Endothelial cell of umbilical vein (primary cell): ENCODE measurements at places on chromosomes 7 and 10. TPM values are rescaled to one million over a fixed set of nuclear protein-coding genes. Genes with fewer than 3 reads are reported as not detected.

DNA sequence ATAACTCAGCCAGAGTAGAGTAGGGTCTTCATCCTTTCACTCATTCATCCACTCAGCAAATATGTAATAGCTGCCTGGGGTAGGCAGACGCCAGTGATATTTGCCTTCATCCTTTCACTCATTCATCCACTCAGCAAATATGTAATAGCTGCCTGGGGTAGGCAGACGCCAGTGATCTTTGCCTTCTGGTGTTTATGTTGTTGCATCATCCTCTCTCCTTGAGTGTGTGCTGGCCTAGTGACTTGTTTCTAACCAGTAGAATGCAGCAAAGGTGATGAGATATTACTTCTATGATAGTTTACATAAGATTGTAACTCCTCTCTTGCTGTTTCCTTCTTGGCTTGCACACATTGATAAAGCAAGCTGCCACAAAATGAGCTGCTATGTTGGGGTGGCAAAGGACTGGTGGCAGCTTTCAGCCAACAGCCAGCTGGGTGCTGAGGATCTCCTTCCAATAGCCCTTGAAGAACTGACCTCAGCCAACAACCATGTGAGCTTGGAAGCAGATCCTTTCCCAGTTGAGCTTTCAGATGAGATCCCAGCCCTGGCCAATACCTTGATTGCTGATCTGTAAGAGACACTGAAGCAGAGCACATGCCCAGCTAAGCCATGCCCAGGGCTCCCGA is 23.2 kb upstream of the MTPN start:
- DNase-seq: no peak
- H3K4me1 ChIP-seq: no peaks in the 10 kb centered on the region
- H3K36me3 ChIP-seq: no peaks in the 10 kb centered on the region
- no peak overlapping the region for H3K4me3 ChIP-seq
- peaks cover 2% of the 10 kb centered on the region for H3K27me3 ChIP-seq
- H3K27ac ChIP-seq: no peak overlapping the region

DNA sequence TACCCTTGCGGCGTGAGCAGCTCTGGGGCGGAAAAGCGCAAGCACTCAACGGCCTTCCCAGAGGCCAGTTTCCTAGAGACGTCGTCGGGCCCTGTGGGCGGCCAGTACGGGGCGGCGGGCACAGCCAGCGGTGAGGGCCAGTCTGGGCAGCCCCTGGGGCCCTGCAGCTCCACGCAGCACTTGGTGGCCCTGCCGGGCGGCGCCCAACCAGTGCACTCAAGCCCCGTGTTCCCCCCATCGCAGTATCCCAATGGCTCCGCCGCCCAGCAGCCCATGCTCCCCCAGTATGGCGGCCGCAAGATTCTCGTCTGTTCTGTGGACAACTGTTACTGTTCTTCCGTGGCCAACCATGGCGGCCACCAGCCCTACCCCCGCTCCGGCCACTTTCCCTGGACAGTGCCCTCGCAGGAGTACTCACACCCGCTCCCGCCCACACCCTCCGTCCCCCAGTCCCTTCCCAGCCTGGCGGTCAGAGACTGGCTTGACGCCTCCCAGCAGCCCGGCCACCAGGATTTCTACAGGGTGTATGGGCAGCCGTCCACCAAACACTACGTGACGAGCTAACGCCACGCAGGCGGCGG is 12.6 kb downstream of the TRIM8 start:
- H3K4me1 ChIP-seq: peaks cover 18% of the 10 kb centered on the region
- H3K27me3 ChIP-seq: no peaks in the 10 kb centered on the region
- no peak overlapping the region for H3K4me3 ChIP-seq
- H3K36me3 ChIP-seq: peaks cover 34% of the 10 kb centered on the region

DNA sequence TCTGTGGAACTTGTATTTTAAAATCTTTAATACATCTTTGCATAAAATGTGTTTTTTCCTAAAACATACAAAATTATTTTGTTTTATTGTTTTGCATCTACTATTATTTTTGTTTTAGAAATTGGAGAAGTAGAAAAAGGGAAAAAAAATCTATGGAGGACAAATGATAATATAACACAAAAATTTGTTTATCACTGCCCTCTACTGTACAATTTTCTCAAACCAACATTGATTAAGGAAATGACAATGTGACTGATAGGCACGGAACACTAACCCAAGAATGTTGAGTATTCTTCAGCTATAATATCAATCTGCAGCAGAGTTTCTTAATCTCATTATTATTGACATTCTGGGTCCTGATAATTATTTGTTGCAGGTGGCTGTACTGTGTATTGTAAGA is 9.5 kb upstream of the ING3 start:
- H3K4me1 ChIP-seq: peaks cover 46% of the 10 kb centered on the region
- no peaks in the 10 kb centered on the region for H3K27me3 ChIP-seq
- no peak overlapping the region for H3K4me3 ChIP-seq
- no peaks in the 10 kb centered on the region for H3K36me3 ChIP-seq
- peak; percentile 75 for DNase-seq

DNA sequence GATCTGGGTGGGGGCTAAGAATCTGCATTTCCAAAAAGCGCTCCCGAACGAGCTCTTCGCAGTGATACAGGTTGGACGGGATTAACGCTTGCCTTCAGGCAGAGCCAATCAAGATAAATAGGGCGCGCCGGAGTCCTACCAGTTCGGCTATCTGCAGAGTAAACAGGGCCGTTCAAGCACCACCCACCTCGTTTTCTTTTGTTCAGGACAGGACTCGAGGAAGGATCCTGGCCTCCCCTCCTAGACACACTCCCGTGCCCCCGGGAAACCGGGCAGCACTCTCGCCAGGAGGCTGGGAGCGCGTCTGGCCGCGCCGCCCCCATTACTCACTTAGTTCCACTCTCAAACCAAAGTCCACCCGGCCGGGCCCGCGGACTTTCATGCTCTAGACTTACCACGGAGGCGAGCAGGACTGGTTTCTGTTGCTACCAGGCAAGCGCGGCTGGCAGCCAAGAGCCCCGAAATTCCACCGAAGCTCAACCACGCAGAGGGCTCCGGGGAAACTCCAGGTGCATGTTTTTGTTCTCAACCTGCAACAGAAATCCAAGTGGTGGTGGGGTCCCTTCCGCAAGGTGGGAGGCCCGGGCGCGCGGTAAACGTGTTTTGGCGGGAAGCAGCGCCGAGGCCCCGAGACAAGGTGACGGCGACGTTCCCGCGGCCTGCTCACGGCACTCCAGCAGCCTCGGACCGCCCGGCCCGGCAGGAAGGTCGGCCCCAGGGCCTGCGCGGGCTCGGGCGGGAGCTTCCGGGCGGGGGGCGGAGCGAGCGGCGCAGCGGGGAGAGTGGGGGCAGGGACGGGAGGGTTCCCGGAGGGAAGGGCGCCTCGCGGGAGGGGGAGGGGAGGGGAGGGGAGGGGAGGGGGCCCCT is 12.7 kb downstream of the HNRNPF start:
- peaks cover 11% of the 10 kb centered on the region for H3K36me3 ChIP-seq
- peak overlapping the region; percentile 79 for H3K27ac ChIP-seq
- peak; percentile 67 for DNase-seq
- H3K27me3 ChIP-seq: no peaks in the 10 kb centered on the region
- peak overlapping the region; percentile 79 for H3K4me3 ChIP-seq

DNA sequence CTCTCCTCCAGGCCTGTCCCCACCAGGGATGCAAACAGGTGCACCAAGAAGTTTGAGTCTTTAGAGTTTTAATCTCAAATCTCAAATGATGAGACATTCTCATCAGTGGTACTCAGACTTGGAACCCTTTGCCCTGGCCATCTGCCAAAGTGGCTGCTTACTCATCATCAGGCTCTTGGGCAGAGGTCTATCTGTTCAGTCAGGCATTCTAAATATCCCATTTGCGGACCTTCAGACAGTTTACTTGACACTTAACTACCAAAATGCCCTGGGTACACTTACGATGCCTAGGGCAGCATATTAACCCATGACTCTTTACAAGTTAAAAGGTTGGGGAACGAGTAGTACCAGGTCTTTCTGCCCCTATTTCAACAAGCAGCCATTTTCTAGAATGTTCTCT is 61.2 kb upstream of the YAE1 start:
- H3K27me3 ChIP-seq: no peaks in the 10 kb centered on the region
- H3K36me3 ChIP-seq: no peaks in the 10 kb centered on the region
- H3K4me3 ChIP-seq: no peak overlapping the region
- no peaks in the 10 kb centered on the region for H3K4me1 ChIP-seq

DNA sequence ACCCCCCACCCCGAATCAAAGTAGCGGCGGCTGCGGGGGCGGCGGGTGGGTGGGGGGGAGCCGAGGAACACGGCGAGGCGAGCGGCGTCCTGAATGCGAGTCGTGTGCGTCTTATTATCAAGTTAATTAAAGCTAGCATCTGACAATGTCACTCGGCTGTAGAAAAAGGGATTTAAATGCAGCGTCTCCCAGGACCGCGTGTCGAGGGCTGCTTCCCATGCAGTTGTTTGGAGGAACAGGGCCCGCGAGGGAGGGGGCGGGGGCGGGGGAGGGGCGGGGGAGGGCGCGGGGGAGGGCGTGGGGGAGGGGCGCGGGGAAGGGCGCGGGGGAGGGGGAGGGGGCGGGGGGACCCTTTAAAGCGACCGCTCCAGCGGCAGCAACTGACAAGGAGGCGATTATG is 2.7 kb upstream of the UNCX start:
- DNase-seq: no peak
- no peaks in the 10 kb centered on the region for H3K36me3 ChIP-seq
- H3K4me3 ChIP-seq: no peak overlapping the region
- no peaks in the 10 kb centered on the region for H3K4me1 ChIP-seq
- H3K27me3 ChIP-seq: peaks cover 69% of the 10 kb centered on the region

- H3K4me1 ChIP-seq: peaks cover 22% of the 10 kb centered on the region
- H3K27ac ChIP-seq: no peak overlapping the region
- H3K4me3 ChIP-seq: no peak overlapping the region
- H3K27me3 ChIP-seq: no peaks in the 10 kb centered on the region
Observed at GRCh38 chr7:47937065-47937687, 11.1 kb downstream of the PKD1L1 start.

DNA sequence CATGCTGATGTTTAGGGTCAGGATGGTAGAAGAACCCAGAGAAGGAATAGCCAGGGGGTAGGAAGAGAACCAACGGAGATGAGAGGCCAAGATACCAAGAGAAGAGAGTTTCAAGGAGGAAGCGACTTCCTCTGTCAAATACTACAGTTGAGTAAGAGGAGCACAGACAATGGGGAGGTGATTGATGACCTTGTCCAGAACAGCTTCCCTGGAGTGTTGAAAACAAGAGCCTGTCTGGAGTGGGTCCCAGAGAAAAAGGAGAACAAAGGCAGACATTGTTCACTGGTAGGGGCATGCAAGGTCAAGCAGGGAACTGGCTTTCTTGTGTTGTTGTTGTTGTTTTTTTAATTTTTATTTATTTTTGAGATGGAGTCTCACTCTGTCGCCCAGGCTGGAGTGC is 9.6 kb upstream of the TRIM56 start:
- no peaks in the 10 kb centered on the region for H3K4me1 ChIP-seq
- H3K27me3 ChIP-seq: peaks cover 2% of the 10 kb centered on the region
- DNase-seq: no peak
- no peaks in the 10 kb centered on the region for H3K36me3 ChIP-seq
- H3K4me3 ChIP-seq: no peak overlapping the region

DNA sequence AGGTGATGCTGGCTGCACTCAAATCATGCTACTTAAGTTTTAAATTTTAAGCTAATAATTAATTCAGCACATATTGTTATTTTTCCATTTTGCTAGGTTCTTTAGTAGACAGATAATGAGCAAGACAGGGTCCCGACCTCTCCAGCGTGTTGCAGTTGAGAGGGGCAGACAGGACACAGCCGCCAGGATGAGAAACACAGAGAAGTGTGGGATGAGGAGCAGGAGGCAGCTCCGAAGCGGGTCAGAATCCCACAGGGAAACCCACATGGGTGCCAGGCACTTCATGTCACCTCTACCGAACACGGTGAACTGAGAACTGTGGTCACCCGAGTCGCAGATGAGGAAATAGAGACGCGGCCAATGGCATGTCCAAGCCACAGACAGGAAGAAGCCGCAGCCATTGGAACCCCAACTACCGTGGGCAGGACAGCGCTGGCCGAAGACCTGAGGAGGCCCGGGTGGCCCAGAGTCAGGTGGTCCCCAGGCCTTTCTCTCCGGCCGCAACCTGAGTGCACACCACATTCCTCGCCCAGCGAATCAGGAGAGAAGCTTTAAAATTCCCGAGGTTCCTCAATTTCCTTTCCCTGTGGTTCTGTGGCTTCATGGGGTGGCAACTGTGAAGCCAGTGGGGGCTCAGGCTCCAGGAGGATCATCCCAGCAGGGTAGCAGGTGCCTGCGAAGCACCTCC is 213.0 kb downstream of the DNAJB6 start:
- H3K4me3 ChIP-seq: no peak overlapping the region
- H3K27ac ChIP-seq: no peak overlapping the region
- DNase-seq: no peak
- H3K4me1 ChIP-seq: no peaks in the 10 kb centered on the region
- no peaks in the 10 kb centered on the region for H3K27me3 ChIP-seq
- H3K36me3 ChIP-seq: no peaks in the 10 kb centered on the region

GRCh38 chr7:143287339-143287934 is 714 bp upstream of the CASP2 start:
- peak overlapping the region; percentile 23 for H3K4me3 ChIP-seq
- H3K4me1 ChIP-seq: peaks cover 23% of the 10 kb centered on the region
- H3K36me3 ChIP-seq: peaks cover 4% of the 10 kb centered on the region
- peak overlapping the region; percentile 35 for H3K27ac ChIP-seq

GRCh38 chr7:107846324-107846723 is 43.3 kb upstream of the SLC26A3 start:
- no peaks in the 10 kb centered on the region for H3K4me1 ChIP-seq
- no peak overlapping the region for H3K4me3 ChIP-seq
- H3K36me3 ChIP-seq: no peaks in the 10 kb centered on the region
- DNase-seq: no peak
- peaks cover 13% of the 10 kb centered on the region for H3K27me3 ChIP-seq

- no peak overlapping the region for H3K4me3 ChIP-seq
Observed at GRCh38 chr10:132097609-132098377, 32.0 kb downstream of the JAKMIP3 start.

DNA sequence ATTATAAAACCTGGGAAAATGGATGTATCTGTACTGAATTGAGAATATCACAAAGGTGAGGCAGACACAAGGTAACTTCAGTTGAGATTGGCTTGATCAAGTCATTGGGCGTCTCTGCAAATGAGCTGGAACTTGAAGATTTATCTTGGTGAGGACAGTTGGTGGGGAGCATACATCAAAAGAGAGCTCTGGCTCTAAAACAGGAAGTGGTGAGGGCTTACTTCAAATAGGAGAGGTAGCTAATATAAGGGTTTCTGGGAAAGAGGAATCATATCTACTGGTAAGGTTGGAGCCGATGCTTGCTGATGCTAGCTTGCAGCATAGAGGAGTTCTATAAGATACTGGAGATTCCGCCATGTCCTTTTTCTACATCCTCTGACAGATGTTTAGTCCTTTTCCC is 39.9 kb upstream of the FGL2 start:
- H3K27me3 ChIP-seq: peaks cover 2% of the 10 kb centered on the region
- no peaks in the 10 kb centered on the region for H3K4me1 ChIP-seq
- no peaks in the 10 kb centered on the region for H3K36me3 ChIP-seq
- no peak overlapping the region for H3K27ac ChIP-seq

Gene SFTPA1
- total RNA-seq: not detected in 2 replicates

Gene CDNF
- 0.58 and 0.99 TPM in 2 replicates for total RNA-seq

Gene PNLIPRP3
- not detected in 2 replicates for total RNA-seq

Gene PIP
- total RNA-seq: not detected in 2 replicates

Gene PLA2G12B
- not detected in 2 replicates for total RNA-seq

Gene CADPS2
- total RNA-seq: 20.0 and 22.6 TPM in 2 replicates

Gene GSTO2
- 0.84 and 0.95 TPM in 2 replicates for total RNA-seq
